ENCODE measurements at places on chromosomes 2 and 18.

- no peak for DNase-seq
These were observed 26.2 kb downstream of the ATAD2B start for GRCh38 chr2:23900541-23901322.

DNA sequence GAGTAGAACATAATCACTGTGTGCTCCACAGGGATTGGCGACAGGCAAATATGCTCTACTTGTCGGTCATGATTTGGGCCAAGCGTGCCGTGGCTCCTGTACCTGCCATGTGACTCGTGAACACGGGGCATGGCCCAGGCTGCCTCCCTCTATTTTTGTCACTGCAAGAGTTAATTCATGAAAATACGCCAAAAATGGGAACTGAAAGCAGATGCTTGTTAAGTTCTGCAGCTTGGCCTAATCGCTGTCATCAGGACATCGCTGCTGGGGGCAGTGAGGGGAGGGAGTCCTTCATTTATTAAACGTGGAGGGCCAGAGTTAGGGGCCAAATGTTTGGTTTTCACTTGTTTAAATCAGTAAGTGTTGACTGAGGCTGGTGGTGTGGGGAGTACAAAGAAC is 177.8 kb downstream of the BCL2 start:
- DNase-seq: no peak

DNA sequence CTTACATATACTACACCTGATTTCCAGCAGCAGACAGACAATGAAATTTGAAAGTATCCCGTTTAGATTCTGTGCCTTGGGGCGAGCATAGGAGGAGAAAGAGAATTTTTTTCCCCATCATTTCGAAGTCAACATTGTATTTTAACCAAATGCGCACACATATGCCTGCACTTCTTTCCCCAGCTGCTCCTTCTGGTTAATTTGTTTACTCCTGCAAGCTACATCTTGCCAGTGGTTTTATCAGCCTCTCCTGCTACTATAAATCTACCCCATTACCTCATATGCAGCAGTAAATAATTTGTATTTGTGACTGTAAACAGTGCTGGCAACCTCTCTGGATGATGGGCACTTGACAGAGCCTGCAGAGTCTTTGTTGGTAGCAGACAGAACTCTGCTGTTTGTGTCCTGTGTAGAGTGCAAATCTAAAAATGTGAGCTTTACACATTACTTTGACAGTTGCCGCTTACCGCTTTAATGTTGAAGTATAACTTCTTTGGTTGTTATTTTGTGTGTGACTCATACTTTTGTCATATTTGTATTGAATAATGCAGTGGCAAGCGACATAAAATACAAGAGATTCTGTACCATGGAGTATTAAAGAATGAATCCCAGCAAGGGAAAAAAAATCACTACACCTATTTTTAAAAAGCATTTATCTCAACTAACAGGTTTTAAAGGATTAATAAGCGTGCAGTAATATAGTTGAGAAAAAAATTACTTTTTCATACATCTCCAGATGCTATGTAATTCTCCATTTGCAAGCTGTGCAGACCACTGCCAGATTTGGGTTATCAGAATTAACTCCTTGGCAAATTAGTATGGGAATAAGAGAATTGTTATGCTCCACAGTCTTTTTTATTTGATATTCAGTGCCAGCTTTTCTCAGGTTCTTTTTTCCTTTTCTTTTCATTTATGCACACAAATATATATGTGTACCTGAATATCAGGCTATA is 536.8 kb downstream of the XIRP2 start:
- no peak for DNase-seq

DNA sequence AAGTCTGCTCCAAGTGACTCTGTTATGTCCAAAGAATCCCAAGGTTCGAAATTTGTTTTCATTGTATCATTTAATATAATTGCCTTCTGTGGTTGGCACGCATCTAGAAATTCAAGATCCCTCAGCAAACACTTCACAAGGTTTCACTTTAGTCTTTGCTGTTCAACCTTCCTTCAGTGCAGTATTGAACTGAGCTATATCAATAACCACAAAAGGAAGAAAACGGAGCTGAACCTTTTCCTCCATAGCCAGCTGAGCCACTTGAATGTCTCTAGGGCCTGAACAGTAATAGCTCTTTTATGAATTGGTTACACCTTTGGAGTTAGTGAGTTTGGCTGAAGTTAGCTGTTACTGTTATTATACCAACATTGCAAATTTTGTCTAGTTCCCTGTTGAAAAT is 357.7 kb upstream of the HNRNPA3 start:
- DNase-seq: no peak

DNA sequence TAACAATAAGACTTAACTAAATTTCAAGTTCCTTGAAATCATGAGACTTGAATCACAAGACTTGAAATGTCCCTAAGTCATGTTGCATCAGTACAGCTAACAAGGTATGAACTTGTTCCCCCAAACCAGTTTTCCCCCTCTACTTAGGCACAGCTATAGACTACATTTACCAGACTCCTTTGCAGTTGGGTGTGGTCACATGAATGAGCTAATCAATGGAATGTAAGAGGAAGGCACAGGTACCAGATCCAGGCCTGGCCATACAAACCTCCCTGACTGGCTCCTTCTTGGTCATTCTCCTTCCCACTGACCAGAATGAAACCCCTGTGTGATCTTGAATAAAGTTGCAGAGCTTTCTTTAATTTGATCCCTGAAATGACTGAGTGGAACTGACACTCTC is 77.8 kb downstream of the DNER start:
- no peak for DNase-seq

- no peak for DNase-seq
These were observed 665.3 kb upstream of the RAB6C start for GRCh38 chr2:129314120-129314519.

- peak; percentile 25 for DNase-seq
These were observed 21.2 kb upstream of the NAB1 start for GRCh38 chr2:190627448-190628412.

- no peak for DNase-seq
These were observed 87.9 kb upstream of the KCNH7 start for GRCh38 chr2:162926501-162926900.

DNA sequence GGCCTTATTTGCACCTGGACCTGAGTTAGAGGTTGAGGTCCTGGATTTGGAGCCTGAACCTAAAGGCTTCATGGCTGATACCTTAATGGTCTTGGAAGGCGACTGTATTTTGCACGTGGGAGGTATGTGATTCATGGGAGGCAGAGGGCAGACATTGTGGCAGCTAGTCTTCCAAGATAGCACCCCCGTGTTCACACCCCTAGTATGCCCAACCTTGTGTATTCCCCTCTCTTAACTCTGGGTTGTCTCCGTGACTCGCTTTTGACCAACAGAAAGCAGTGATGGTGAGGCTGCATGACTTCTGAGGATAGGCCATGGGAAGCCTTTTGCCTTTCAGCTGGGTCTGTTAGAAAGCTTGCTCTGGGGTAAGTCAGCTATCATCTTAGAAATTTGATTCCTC is 45.8 kb upstream of the HAAO start:
- DNase-seq: no peak

- DNase-seq: no peak
These were observed 32.0 kb upstream of the PLB1 start for GRCh38 chr2:28463893-28464292.

GRCh38 chr2:235908826-235909225 is 259.4 kb downstream of the GBX2 start:
- DNase-seq: peak; percentile 28
